ENCODE measurements at places on chromosomes 2 and 18.

- no peak overlapping the region for H3K27ac ChIP-seq
- H3K27me3 ChIP-seq: no peaks in the 10 kb centered on the region
- peaks cover 20% of the 10 kb centered on the region for H3K36me3 ChIP-seq
- H3K4me1 ChIP-seq: peaks cover 20% of the 10 kb centered on the region
- H3K4me3 ChIP-seq: no peak overlapping the region
Observed at GRCh38 chr2:15178946-15179345, 382.2 kb downstream of the NBAS start.

- DNase-seq: no peak
- no peak overlapping the region for H3K27ac ChIP-seq
- H3K4me1 ChIP-seq: peaks cover 28% of the 10 kb centered on the region
- H3K4me3 ChIP-seq: no peak overlapping the region
- peaks cover 5% of the 10 kb centered on the region for H3K36me3 ChIP-seq
Observed at GRCh38 chr18:55432307-55433040, 155.5 kb downstream of the TCF4 start.

DNA sequence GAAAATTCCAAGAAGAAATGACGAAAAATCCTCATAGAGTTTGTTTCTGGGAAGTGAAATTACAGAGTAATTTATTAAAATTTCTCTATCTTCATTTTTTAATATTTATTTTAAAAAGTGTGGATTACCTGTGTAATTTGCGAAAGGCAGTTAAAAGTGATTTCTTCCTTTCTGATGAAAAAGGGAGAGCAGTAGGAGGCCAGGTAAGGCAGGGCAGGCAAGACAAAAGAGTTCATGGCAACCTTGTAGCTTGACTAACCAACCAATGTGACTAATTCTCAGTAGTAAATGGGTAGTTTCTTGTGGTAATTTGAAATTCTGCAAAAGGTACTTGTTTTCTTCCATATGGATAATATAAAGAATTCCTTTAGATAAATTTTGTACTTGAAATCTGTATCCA, 34.9 kb upstream of the COL5A2 start:
- no peaks in the 10 kb centered on the region for H3K36me3 ChIP-seq
- DNase-seq: no peak
- H3K27ac ChIP-seq: peak overlapping the region; percentile 38
- H3K27me3 ChIP-seq: no peaks in the 10 kb centered on the region

DNA sequence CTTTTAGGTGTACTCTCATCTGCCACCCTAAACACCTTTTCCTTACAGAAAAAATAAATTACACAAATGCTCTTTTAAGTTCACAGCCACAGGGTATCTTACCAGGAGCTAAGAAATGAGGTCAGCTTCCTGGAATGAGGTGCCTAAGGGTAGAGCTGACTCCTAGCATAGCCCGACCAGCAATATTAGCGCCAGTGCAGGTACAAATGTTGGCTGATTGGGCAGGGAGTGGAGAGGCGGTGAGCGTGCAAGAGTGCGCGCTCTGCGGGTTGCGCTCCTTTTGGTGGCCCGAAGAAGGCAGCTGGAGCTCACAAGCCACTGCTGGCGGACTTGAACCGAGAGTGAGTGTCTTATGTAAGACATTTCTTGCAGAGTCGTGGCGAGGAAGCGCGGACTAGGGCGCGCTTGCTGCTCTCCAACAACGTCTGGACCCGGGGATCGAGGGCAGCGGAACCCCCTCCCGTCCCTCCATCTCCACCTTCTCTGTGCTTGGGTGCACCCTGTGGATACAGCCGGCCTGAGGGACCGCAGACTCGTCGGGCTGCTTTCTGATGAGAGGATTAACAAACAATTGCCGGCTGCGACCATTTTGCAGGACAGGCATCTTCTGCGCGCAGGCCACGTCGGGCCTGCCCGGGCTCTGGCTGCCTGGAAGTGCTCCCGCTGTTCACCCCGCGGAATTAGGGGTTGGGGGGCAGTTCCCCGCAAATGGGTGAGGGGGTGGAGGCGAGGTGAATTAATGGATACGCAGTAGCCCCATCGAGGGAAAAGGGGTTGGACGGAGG, 17.3 kb downstream of the BOLA3 start:
- H3K27me3 ChIP-seq: peaks cover 3% of the 10 kb centered on the region
- no peak for DNase-seq
- H3K4me1 ChIP-seq: peaks cover 5% of the 10 kb centered on the region
- H3K27ac ChIP-seq: no peak overlapping the region
- peaks cover 13% of the 10 kb centered on the region for H3K36me3 ChIP-seq

- H3K27ac ChIP-seq: no peak overlapping the region
- H3K27me3 ChIP-seq: no peaks in the 10 kb centered on the region
- peaks cover 52% of the 10 kb centered on the region for H3K36me3 ChIP-seq
- H3K4me3 ChIP-seq: no peak overlapping the region
- DNase-seq: no peak
Observed at GRCh38 chr2:73489053-73489452, 103.4 kb downstream of the ALMS1 start.

- H3K4me1 ChIP-seq: peaks cover 38% of the 10 kb centered on the region
- H3K27me3 ChIP-seq: peaks cover 2% of the 10 kb centered on the region
- H3K27ac ChIP-seq: peak overlapping the region; percentile 90
- DNase-seq: peak; percentile 87
- no peaks in the 10 kb centered on the region for H3K36me3 ChIP-seq
- H3K4me3 ChIP-seq: peak overlapping the region; percentile 44
Observed at GRCh38 chr2:207311316-207312005, 145.7 kb upstream of the KLF7 start.

- H3K27me3 ChIP-seq: peaks cover 49% of the 10 kb centered on the region
- no peak for DNase-seq
- H3K36me3 ChIP-seq: peaks cover 5% of the 10 kb centered on the region
Observed at GRCh38 chr2:100704711-100705110, 115.2 kb upstream of the NPAS2 start.

- H3K4me3 ChIP-seq: no peak overlapping the region
- no peak overlapping the region for H3K27ac ChIP-seq
- H3K4me1 ChIP-seq: peaks cover 5% of the 10 kb centered on the region
- H3K27me3 ChIP-seq: peaks cover 3% of the 10 kb centered on the region
Observed at GRCh38 chr2:26302846-26303245, 43.1 kb upstream of the SELENOI start.

- H3K4me3 ChIP-seq: peak overlapping the region; percentile 13
- peak overlapping the region; percentile 88 for H3K27ac ChIP-seq
- H3K4me1 ChIP-seq: peaks cover 65% of the 10 kb centered on the region
- peaks cover 23% of the 10 kb centered on the region for H3K36me3 ChIP-seq
- DNase-seq: peak; percentile 84
Observed at GRCh38 chr2:223488814-223489213, 113.3 kb downstream of the SCG2 start.

- H3K36me3 ChIP-seq: peaks cover 53% of the 10 kb centered on the region
- no peak for DNase-seq
- no peaks in the 10 kb centered on the region for H3K4me1 ChIP-seq
- no peak overlapping the region for H3K4me3 ChIP-seq
- no peak overlapping the region for H3K27ac ChIP-seq
Observed at GRCh38 chr2:148255929-148256328, 235.0 kb downstream of the MBD5 start.

- H3K27me3 ChIP-seq: peaks cover 1% of the 10 kb centered on the region
- no peak for DNase-seq
- H3K36me3 ChIP-seq: no peaks in the 10 kb centered on the region
- no peak overlapping the region for H3K27ac ChIP-seq
- H3K4me1 ChIP-seq: no peaks in the 10 kb centered on the region
- H3K4me3 ChIP-seq: no peak overlapping the region
Observed at GRCh38 chr18:32372381-32373061, 98.2 kb downstream of the GAREM1 start.

GRCh38 chr18:49588971-49589370, 27.1 kb downstream of the LIPG start:
- H3K27me3 ChIP-seq: peaks cover 38% of the 10 kb centered on the region
- no peak overlapping the region for H3K4me3 ChIP-seq
- no peaks in the 10 kb centered on the region for H3K4me1 ChIP-seq

Data from HFFc6 (cell line).